ENCODE measurements at places on chromosomes 1 and 21.

- no peak for DNase-seq
Measured at GRCh38 chr1:71245246-71245645, 164.4 kb upstream of the ZRANB2 start.

- no peak for DNase-seq
Measured at GRCh38 chr1:7826363-7826762, 26.5 kb downstream of the UTS2 start.

DNA sequence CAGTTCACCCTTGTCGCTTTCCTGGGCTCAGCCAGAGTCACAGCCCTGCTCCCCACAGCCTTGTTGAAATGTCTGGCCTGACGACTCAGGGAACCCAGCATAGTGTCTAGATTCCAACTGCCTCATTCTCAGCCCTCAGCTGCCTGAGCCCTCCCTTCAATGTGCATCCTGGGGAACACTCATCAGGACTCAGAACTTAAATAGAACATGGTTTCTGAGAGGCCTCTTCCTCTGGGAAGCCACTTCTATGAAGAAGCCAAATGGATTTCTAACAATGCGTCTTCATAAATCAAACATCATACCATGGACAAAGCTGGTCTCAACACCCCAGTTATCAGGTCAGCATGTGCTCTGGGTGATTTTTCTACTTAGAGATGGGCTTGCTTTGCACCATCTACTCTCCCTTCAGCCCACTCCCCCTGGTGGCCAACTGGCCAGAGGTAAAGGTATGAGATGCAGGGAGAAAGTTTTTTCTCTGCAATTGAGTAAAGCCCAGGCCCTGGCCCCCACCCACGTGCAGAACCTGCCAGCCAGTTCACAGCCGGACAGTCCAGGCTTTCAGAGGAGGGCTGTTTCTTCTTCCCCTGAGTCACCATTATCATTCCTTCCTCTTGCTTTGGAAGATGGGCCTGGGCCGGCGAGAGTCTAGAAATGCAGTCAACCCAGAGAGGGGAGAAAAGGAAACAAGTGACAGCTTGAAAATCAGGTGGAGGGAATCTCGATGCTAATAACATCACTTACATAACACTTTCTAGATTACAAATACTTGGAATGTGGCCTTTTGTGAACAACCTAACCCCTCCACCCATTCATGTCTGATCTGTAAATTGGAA, 32.1 kb downstream of the CD244 start:
- peak; percentile 21 for DNase-seq

GRCh38 chr1:198437332-198437731, 103.1 kb downstream of the ATP6V1G3 start:
- peak; percentile 39 for DNase-seq

DNA sequence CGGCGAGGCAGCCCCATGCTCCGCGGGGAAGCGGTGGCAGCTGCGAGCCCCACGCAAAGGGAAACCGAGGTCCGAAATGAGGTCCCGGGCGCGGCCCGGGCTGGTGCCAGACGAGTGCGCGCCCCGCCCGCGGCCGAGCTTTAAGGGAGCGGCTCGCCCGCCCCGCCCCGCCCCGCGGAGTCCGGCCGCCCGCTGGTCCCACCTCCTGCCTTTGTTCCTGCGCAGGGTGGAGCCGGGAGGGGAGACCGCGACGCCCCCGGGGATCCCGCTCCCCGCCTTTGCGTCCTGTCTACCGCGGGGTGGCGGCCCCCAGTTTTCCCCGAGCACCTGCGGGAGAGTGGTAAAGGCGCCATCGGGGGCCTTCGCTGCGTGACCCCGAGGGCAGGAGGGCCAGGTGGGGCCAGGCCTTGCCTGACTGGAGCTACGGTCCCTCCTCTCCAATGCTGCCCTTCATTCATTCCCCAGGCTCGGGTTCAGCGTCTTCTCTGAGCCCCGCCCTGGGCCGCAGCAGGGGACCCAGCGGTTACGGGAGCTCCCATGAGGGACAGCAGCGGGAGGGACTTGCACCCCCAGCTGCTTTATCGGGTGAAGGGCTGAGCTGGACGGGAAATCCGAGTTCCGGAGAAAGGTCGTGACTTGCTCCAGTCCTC, at the start of gene HES2:
Gene HES2 (minus strand): TSS at position 116 of the 650 bp plus-strand sequence. CDS start 99 bp downstream, at position 17.
- no peak for DNase-seq

- DNase-seq: no peak
Measured at GRCh38 chr1:110749960-110750359, 75.2 kb upstream of the KCNA3 start.
